ENCODE measurements at places on chromosomes 6 and 20.

- DNase-seq: no peak
Observed at GRCh38 chr20:46168438-46168837, 50.3 kb downstream of the CD40 start.

DNA sequence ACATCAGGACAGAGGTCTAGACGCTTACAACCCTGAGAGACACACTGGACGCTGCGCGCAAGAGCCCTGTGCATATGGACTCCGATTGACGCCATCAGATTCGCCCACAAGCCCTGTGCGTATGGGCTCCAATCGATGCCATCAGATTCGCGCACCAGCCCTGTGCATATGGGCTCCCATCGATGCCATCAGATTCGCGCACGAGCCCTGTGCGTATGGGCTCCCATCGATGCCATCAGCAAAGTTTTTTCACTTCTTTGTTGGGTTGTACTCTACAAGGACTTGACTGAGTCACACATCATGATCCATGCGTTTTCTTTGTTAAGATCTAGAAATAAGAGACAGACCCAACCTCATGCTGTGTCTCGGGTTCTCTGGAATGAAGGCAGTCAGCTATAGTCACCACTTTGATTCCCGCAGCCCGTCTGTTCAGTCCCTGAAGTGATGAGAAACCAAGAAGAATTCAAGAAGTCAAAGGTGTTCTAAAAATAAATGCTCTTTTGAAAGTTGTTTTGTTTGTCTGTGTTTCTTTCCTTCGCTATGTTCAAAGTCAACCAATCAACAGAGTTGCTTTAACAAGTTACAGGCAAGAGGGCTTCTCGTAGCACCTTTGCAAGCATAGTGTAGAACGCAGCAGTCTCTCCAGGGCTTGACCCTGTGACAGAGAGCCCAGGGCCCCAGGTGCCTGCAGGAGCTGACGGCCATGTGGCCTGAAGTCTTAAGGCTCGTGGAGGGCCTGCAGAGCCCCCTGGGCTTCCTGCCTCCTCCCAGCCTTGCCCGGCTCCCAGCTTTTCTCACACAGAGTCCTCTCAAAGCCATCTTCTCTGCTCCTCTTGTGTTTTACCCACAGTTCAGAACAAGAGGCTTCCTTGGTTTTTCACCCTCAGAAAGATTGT lies 7.9 kb downstream of the RPS6KA2 start:
- DNase-seq: no peak

- DNase-seq: no peak
Observed at GRCh38 chr6:117600008-117600743, 2.1 kb downstream of the GOPC start.

GRCh38 chr6:37059344-37060194 lies 54.1 kb downstream of the FGD2 start:
- DNase-seq: peak; percentile 81

Data from AG04450 (cell line).